ENCODE measurements at places on chromosomes 1 and 21.

DNA sequence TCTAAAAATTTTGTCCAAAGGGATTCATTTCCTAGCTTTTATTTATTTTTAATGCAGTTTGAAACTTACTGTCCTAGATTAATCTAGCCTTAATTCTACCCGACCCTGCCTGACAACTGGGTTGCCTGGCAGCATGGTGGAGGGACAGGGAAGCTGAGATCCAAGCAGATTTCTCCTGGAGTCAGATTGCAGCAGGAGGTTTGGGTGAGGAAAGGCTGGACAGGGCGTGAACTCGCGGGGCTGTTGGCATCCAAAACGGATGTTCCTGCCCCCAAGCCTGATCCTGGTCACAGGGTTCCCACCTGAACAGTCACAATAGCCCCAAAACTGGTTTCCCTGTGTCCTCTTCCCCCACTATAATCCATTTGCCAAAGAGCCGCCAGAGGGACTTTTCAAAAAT is 23.2 kb downstream of the TCEA3 start:
- no peak for DNase-seq

DNA sequence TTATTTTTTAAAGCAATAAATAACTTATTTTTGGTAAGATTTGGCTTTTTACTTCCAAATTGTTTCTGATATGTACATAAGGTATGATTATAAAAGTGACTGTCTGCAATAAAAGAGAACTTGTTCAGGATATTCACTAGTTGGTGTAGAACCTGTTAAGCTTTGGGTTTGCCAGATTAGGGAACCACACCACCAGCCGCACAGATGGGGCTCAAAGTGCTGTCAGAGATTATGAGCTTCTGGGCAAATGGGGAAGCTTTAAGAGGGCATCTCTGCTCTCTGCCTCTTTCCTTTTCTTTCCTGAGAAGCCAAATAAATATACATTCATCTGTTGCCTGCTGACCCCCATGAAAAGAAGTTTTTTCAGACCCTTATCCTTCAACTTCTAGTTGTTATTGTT is 25.4 kb downstream of the IVNS1ABP start:
- DNase-seq = no peak

GRCh38 chr1:33007190-33008050 is 29.3 kb downstream of the AK2 start:
- peak; percentile 90 for DNase-seq

GRCh38 chr1:101259744-101260148 is 22.9 kb downstream of the S1PR1 start:
- peak; percentile 85 for DNase-seq

GRCh38 chr1:88976235-88976634 is 16.2 kb downstream of the KYAT3 start:
- no peak for DNase-seq
